ENCODE measurements at places on chromosomes 11 and 22.

- no peak for DNase-seq
Observed at GRCh38 chr11:129787532-129788155, 28.0 kb upstream of the TMEM45B start.

DNA sequence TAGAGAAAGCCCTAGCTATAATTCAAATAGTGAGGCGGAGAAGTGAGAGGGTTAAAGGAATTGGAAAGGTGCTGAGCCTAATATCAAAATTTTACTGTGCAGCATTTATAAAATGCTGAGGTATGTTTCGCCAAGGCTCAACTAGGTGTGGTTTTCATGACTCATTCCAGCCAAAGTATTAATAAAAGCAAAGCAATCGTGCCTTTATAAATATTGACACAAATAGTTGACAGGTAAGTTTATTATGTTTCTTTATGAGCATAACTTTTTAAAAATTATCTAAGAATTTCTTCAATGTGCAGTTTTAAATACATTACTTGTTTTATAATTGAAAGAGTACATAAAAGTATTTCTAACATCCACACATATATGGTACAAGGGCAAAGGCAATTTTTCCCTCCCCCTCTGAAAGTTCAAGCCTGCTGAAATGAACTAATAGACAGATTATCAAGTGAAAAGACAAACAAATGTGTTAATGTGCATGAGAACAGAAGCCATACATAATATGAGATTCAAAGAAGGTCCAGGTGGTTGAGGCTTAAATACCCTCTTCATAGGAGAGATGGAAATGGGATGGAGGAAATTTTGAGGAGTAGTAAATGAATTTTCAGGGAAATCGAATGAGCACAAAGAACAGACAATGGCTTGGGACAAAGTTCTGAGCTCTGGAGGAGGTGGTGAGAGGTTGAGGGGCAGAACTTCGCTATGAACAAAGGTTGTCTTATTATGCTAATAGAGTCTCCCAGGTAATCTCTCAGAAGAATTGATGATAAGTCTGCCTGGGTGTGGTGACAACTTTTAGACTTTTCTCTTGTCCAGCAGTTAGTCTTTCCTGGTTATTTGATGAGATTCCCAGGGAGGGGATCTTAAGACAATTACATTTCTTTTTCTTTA, 326.5 kb downstream of the BUD13 start:
- DNase-seq = no peak

- DNase-seq = no peak
Observed at GRCh38 chr22:37065180-37065579, 13.6 kb downstream of the KCTD17 start.

GRCh38 chr11:26651916-26652315, 69.9 kb downstream of the SLC5A12 start:
- DNase-seq = no peak

DNA sequence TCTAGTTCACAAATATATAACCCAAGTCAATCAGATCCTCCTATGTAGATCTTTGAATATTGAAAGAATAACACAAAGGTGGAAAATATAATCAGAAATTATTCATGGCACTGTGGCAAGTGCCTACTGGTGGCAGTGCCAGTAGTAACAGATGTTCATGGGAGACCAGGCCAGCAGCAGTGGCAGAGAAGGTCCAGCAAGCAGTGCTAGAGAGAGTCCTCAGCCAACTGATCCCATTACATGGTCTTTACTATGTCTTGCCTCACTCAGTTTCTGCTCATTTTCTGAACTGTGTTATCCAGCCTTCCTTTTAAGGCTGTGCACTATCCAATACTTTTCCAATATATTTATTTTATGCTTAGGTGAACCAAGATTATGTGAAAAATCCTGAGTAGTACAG, 124.9 kb downstream of the MRTFA start:
- DNase-seq = no peak

GRCh38 chr11:133656082-133656635, 123.9 kb upstream of the OPCML start:
- no peak for DNase-seq

DNA sequence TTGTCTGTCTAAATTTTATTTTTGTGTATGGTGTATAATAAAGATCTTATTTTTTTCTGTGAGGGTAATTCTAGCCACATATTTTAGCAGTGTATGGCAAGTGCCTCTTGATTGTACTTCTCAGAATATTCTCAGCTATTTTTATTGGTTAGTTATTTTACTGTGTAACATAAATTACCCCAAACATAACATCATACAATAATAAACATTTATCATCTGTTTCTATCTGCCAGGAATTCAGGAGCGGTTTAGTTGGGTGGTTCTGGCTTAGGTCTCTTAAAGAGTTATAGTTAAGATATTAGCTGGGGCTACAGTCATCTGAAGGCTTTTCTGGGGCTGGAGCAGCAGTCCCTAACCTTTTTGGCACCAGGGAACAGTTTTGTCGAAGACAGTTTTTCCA, 47.8 kb downstream of the PPFIBP2 start:
- no peak for DNase-seq

GRCh38 chr22:19707347-19708290, 6.7 kb upstream of the SEPTIN5 start:
- DNase-seq = no peak

GRCh38 chr11:28903716-28904115, 795.5 kb downstream of the METTL15 start:
- DNase-seq = no peak

Measured in stimulated activated CD8-positive, alpha-beta memory T cell treated with anti-CD3 and anti-CD28 coated beads, Interleukin-15, amount 100 ng/mL, for 48 hours (primary cell).